Small intestine (tissue), 16 donors: ENCODE measurements at places on chromosomes 3 and 15. TPM values are rescaled to one million over a fixed set of nuclear protein-coding genes. Genes with fewer than 3 reads are reported as not detected.

DNA sequence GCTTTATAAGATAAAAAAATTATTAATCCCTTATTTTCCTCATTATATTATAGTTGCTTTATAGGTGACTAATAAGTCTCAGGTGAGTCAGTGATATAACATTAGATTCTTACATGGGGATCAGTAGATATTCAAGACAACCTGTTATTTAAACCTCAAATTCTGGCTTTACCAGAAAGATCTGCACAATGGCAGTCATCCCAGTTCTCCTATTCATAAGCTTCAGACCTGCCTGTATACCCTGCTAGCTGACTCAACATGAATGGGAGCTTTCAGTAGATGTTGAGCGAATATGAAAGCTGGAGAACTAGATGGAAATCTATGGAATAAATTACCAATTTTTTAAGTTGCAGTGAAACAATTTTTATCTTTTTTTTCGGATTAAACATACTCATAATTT lies 20.5 kb upstream of the CCDC54 start:
- no peak for DNase-seq

GRCh38 chr15:44661576-44661975 lies 1.9 kb downstream of the SPG11 start:
- no peak for DNase-seq

DNA sequence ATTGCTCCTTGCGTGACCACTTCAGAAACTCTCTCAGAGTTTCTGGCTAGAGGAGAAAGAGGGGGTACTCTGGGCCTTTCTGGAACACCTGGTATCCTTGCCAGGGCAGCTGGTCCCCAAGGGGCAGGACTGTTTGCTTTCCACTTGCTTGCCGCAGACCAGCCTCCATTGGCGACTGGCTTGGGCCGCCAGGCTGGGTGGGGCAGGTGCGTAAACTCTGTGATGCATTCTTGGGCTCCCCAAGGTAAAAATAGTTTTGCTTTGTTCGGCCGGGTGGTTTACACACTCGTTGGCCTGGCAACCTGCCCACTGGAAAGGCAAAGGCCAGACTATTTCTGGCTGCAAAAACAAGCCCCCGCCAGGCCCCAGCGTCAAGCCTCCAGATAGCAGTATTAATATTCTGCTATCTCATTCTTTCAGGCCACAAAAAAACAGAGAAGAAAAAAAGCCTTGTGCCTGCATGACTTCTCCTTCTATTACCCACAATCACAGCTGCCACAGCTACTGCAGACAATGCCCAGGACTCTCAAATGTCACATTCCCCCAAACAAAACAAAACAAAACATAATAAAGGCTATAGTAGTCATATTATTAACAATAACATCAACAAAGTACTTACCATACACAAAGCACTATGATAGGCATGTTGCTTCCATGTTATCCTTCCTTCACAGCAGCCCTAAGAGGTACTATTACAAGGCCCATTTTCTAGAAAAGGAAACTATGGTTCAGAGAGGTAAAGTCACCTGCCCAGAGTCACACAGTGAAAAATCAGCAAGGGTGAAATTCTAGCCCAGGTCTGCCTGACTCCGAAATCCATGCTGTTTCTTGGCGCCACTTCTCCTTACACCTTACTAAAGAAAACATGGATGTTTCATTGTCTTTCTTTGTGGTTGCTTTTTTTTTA lies 14.0 kb upstream of the SSUH2 start:
- DNase-seq, result peak; percentile 94

DNA sequence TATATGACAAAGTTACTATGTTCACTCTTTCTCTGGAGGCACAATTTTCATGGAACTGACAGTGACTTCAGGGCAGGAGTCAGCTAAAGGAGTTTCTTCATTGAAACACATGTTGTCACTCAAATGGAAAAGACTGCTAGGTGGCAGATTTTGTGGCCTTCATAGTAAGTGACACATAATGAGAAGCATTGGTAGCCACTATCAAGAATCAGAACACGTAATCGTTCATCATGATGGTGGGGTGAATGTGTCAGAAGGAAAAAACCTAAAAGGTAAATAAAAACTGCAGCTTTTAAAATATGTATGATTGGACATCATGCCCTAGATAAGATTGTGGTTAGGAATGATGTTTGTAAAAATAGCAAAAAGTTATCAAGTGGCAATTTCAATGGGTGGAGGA lies 1491.0 kb downstream of the SI start:
- no peak for DNase-seq

DNA sequence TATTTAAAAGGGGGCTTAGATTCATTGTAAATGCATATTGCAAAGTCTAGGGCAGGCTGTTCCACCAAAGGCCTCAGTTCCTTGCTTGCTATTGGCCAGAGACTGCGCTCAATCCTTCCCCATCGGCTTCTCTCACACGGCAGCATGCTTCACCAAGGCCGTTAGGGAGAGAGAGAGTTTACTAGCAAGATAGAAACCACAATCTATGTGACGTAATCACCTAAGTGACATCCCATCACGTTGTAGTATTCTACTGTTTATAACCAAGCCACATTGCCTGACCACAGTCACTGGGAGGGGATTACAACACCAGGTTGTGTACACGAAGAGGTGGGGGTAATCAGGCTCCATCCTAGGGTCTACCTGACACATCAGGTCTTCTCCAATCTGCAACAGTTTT lies 16.0 kb upstream of the NPAP1 start:
- no peak for DNase-seq

- DNase-seq, result peak; percentile 61
These were observed 3.7 kb upstream of the NGRN start for GRCh38 chr15:90261811-90262210.

- DNase-seq, result no peak
These were observed 112.5 kb downstream of the CPNE4 start for GRCh38 chr3:131922356-131922755.

The DUOXA2 gene
- 7.5 TPM for polyA plus RNA-seq

The AADACL2 gene
- polyA plus RNA-seq, result 0.60 TPM

DNA sequence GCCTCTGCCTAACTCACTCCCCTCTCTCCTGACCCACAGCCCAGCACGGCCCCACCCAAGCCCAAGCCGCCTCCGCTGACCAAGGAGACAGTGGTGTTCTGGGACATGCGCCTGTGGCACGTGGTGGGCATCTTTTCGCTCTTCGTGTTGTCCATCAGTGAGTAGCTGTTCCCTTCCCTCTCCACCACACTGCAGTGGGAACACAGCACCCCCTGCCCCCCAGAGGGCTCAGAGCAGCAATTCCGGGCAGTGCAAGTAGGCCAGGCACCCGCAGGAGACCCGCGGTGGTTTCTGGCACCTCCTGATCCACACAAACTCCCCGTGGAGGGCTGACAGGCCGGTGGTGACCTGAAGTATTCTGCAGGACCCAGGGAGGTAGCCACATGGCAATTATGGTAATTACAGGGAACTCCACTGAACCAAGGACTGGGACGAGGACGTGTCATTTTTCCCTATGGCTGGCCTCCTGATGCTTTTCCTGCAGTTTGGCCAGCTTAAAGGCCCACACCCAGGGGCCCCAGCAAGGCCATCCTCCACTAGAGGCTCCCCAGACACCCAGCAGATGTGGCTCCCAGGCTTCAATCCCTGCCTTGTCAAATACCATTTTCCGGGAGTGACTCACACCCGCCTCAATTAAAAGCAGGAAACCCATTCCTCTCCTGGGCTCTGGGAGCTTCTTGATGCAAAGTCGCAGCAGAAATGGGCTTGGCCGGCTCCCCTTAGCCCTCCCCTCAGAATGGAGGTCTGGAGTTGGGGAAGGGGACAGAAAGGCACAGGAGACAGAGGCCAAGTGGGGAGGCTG lies 4.8 kb downstream of the TMIE start:
- DNase-seq, result no peak
